ENCODE measurements at places on chromosomes 2 and 18.

GRCh38 chr18:1806884-1807615 is 764.3 kb downstream of the METTL4 start:
- DNase-seq = no peak

GRCh38 chr2:140865837-140866236 is 1265.0 kb downstream of the LRP1B start:
- DNase-seq = no peak

GRCh38 chr2:55239656-55240222 is 7.3 kb downstream of the RPS27A start:
- DNase-seq = no peak

- no peak for DNase-seq
Observed at GRCh38 chr2:56314796-56315195, 131.0 kb downstream of the CCDC85A start.

DNA sequence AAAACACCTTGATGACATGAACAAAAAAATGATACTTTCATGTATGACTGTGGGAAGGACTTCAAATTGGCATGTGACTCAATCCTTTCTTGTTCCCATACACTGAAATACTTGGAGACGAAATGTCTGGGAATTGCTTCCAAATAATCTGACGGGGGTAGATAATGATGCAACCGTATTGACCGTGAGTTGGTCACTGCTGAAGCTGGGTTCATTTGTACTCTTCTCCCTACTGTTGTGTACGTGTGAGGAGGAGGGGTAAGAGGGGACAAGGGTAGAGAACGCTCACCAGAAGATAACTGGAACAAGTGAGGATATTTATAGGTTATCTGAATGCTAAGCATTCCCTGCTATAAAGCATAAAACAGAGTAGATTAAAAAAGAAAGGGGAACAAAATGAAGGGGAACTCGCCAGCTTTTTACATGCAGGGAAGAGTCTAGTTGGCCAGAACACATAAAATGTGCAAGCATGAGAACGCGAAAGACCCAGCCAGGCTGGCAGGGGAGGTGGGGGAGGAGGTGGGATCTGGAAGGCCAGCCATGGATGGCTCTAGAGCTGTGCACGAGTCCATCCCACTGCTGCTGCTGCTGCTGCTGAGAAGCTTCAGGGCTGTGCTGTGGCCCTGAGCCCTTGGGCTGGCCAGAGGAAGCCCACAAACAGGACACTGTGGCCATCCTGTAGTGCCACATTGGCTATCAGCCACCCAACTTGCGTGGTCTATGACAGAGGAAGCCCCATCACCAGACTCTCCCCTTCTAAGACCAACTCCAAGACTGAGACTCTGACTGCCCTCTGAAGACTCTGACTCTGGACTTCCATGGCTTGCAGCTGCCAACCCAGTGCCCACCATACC is 15.2 kb upstream of the CETN1 start:
- DNase-seq = no peak

- DNase-seq = no peak
Observed at GRCh38 chr2:42545841-42546390, 22.5 kb upstream of the MTA3 start.

GRCh38 chr2:42339191-42339912 is 21.7 kb downstream of the COX7A2L start:
- no peak for DNase-seq

GRCh38 chr2:217316743-217317142 is 456.9 kb upstream of the TNP1 start:
- DNase-seq = no peak

DNA sequence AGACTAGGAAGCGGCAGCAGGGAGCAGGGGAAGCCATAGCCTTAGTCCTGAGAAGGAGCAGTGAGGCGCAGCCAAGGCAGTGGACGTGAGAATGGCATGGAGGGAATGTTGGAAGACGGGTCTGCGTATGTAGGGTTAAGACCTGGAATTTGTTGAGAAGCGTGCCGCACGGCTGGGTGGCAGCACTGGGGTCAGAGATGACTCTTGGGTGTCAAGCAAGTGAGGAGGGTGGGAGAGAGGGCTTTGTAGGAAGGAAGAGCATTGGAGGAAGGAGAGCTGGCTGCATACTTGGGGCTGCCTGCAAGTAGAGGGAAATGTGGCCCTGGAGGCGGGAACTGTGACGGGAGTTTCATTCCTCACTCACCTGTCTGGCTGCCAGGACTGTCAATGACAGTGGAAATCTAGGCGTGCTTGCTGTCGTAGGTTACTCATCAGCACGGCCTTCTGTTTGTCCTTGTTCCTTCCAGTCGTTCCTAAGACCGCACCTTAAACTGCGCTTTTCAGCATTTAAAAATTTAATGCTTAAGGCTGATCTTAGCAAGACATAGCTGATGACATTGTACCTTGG is 108.0 kb downstream of the ITGB1BP1 start:
- no peak for DNase-seq

GRCh38 chr2:14424478-14425390 is 207.8 kb upstream of the LRATD1 start:
- no peak for DNase-seq

- no peak for DNase-seq
Observed at GRCh38 chr2:195819276-195819675, 162.2 kb downstream of the SLC39A10 start.

- no peak for DNase-seq
Observed at GRCh38 chr2:38591152-38591551, 11.6 kb downstream of the HNRNPLL start.

- no peak for DNase-seq
Observed at GRCh38 chr2:4576075-4576474, 872.7 kb downstream of the DCDC2C start.

DNA sequence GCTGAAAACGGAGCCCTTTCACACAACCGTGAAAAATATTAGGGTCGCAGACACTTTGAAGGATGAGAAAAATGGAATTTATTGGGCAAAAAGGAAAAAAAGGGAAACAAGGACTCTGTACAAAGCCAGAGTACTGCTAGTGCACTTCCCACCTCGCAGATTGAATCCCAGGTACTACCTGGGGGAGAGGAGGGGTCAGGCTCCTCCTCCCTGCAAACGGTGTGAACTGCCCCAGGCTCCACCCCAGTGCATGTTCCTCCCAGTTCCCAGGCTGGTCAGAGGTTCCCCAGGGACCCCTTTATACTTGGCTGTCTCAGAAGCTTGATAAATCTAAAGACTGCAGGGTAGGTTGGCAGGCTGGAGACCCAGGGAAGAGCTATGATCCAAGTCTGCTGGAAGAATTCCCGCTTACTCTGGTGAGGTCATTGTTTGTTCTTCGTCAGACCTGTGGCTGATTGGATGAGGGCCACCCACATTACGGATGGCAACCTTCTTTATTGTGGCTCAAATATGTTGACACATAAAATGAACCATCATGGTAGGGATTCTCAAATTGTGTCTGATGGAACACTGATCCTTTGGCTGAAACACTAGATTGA is 290.4 kb upstream of the POU3F3 start:
- DNase-seq = no peak

DNA sequence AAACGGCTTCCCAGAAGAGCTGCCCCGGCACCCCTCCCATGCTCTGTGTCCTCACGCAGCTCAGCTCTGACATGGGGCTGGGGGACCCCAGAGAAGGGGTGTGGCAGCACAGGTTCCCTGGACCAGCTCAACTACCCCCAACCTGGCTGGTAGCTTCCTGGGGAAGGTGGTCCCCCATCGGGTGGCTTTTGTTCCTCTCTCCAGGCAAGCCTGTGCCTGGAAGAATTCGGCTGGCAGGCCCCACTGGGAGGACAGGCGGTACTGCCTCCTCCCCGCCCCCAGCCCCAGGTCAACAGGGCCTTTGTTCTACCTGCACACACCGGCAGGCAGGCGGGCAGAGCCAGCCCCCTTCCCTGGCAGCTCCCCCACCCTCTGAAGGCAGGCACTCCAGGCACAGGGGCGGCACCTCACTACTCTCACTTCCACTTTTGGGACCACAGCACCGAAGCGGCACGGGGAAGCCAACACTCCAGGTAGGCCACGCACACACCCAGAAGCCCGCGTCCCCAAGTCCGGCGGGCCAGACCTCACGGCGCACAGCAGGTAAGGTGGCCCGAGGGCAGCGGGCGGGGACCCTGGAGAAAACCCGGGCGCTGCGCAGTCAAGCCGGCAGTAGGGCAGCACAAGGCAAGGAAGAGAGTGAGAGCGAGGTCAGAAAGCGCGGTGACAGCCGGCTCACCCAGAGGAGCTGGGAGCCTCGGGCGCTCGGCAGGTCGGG is 1.3 kb downstream of the HS6ST1 start:
- no peak for DNase-seq

Measured in brain pericyte (primary cell).